Melanocyte of skin (primary cell): ENCODE measurements at places on chromosomes 3 and 15. TPM values are rescaled to one million over a fixed set of nuclear protein-coding genes. Genes with fewer than 3 reads are reported as not detected.

The GOLGA8G gene
- not detected in 2 replicates for total RNA-seq

The CORO2B gene
- total RNA-seq: 1.0 and 6.9 TPM in 2 replicates

The FGF7 gene
- under 0.01 and 1.1 TPM in 2 replicates for total RNA-seq

The SNURF gene
- total RNA-seq: 3.7 and 11.0 TPM in 2 replicates

The SCG3 gene
- not detected in 2 replicates for total RNA-seq

The SKOR1 gene
- 0.34 and 0.36 TPM in 2 replicates for total RNA-seq

The ZIC1 gene
- total RNA-seq: not detected in 2 replicates

The CEP152 gene
- total RNA-seq: 12.0 and 21.3 TPM in 2 replicates

The CYP1A2 gene
- total RNA-seq: not detected in 2 replicates

The COL8A1 gene
- total RNA-seq: 3.4 and 6.0 TPM in 2 replicates

The PCOLCE2 gene
- 2.5 and 3.8 TPM in 2 replicates for total RNA-seq

The FEZF2 gene
- not detected in 2 replicates for total RNA-seq

The TP63 gene
- 0.31 TPM in 1 of 2 replicates, not detected in the other for total RNA-seq
